ENCODE measurements at places on chromosomes 4 and X.

DNA sequence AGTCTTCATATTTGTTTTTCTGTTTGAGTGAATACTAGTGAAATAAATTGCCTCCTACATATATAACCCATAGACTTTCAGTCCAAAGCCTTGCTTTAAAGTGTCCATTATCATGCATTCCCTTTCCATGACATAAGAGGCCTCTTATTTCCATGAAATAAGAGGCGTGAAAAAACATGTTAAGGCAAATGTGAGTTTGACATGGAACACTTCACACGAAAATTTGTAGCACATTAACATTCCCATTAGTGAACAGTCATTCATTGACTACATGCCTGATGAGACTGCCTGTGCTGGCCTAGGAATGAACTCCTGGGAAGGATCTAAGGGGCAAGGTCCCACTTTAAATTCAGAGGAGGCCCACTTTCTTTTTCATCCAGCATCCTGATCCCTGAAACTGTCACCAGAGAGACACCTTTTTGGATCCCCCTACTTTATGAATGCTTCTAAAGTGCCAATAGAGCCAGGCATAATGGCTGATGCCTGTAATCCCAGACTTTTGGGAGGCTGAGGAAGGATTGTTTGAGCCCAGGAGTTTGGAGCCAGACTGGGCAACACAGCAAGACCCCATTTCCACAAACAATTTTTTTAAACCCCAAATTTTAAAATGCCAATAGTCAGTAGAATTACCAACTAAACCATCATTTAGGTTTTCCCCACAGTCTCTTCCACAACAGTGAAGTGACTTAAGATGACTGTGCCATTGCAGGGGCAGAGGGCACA, 6.7 kb downstream of the RTL8B start:
- DNase-seq = no peak

- no peak for DNase-seq
Measured at GRCh38 chr4:172986114-172986513, 182.5 kb upstream of the GALNT7 start.

DNA sequence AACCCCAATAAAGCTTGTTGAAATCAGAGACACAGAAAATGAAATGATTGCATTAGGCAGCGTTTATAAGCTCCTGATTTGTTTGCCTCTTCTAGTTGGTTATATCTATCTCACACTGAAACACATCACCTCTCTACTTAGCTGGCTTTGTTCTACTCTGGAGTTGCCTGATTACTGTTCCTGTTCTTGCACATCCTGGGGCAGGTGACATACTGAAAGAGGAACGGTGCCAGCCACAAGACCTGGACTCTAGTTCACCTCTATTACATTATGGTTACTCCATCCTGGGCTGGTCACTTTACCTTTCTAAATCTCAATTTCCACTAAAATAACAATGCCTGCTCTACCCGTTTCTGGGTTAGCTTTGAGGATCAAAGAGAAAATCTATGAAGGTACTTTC, 47.9 kb downstream of the TRIM2 start:
- no peak for DNase-seq

DNA sequence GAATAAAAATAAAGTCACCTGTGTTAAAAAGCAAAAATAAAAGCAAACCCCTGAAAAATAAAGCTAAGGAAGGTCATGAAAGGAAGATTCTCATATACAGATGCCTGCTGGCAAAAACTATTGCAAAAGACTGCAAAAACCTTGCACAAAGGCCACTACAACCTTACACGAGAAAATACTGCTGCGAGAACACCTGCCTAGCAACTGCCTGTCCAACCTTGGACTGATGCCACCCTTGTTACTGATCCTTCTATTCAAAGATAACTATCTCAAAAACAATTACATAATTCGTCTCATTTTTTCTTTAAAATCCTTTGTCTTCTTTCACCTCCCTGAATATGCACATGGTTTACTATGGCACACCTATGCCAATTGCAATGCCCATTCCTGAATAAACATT, 49.6 kb downstream of the SLC2A9 start:
- no peak for DNase-seq

- no peak for DNase-seq
Measured at GRCh38 chr4:98851806-98852205, 77.1 kb downstream of the EIF4E start.

- DNase-seq = no peak
Measured at GRCh38 chr4:185394568-185395237, 1.0 kb downstream of the LRP2BP start.

DNA sequence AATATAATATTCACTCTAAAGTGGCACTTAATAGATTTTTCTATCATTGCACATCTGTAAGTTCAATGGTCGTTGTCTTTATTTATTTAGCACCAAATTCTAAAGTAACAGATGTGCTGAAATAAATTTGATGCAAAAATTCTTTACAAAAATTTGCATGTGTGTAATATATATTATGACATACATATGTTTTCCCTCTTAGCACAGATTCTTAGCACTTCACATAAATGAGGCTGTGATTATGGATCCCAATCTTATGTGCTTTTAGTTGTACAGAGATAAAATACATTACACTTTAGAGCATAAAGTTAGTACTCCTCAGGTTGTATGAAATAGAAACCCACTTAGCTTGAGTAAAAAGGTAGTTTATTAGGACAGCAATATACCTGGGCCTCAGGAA, 915.1 kb downstream of the ADGRL3 start:
- DNase-seq = no peak

DNA sequence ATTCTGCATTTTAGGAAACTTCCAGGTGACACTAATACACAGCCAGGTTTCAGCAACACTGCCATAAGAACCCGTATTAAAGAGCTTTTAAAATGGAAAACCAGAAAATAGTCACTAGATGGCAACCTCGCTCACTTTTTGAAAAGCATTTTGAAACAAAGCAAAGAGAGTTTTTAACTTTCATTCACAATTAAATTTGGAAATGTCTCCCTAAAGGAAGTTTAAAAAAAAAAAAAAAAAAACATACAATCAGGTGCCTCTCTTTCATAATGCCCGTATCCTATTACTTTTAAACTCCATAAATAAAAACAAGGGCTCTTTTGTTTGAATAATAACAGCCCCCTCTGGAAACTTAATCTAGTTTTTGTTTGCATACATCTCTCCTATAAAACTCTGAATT, 20.3 kb downstream of the MEPE start:
- DNase-seq = no peak

- DNase-seq = no peak
Measured at GRCh38 chr4:67549123-67549522, 3.8 kb upstream of the CENPC start.
